ENCODE measurements at places on chromosomes 4 and X.

DNA sequence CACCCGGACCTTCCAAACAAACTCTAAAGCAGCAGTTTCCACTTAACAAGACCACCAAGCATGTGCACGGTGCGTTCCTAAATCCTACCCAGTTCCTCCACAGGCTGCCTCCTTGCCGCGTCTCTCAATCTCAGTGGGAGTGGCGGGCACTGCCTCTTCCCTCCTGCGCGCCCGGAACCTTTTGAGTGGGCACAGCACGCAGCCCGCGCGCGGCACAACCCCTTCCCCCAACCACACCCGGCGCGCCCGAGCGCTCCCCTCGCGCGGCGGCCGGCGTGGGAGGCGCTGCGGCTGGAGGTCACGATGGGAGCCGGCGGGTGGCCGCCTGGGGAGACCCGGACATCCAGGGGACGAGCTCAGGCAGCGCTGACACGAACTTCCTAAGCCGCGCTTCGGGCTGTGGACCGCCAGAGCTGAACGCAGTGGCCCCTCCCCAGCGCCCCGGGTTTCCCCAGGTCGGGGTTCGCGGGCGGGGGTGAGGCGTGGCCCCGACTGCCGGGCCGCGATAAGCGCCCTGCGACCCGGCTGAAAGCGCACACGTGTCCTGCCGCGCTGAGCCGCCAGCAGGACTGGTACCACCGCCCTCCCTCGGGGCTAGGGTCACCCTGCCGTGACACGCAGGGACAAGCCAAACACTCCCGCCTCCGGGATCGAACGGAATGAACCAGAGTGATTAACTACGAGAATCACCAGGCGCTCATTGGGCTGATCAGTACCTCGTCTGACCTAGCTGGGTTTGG is at the start of gene ABCG2:
Gene ABCG2, minus strand, starts transcription at position 151 of the 740 bp plus-strand sequence. CDS start 18,644 bp downstream, outside the sequence.
- DNase-seq, result peak; percentile 5

- DNase-seq, result peak; percentile 12
Observed at GRCh38 chrX:40573763-40574162, 7.0 kb upstream of the ATP6AP2 start.

- no peak for DNase-seq
Observed at GRCh38 chr4:185730387-185730786, 81.6 kb downstream of the SORBS2 start.

DNA sequence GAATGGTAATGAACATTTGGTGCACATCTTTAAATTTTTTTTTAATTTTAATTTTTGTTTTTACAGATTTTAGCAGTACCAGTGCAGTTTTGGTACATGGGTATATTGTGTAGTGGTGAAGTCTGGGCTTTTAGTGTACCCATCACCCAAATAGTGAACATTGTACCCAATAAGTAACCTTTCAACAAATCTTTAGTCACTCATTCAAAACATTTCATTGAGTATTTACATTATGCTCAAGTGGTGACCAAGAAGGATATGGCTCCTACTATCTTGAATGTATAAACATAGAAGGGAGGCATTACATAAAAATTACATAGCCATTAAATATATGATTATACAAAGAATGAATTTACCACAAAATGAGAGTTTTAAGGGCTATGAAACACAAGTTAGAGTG is 223.3 kb downstream of the SPRY1 start:
- DNase-seq, result no peak

All from effector memory CD4-positive, alpha-beta T cell (primary cell).